ENCODE measurements at places on chromosomes 3 and 15.

DNA sequence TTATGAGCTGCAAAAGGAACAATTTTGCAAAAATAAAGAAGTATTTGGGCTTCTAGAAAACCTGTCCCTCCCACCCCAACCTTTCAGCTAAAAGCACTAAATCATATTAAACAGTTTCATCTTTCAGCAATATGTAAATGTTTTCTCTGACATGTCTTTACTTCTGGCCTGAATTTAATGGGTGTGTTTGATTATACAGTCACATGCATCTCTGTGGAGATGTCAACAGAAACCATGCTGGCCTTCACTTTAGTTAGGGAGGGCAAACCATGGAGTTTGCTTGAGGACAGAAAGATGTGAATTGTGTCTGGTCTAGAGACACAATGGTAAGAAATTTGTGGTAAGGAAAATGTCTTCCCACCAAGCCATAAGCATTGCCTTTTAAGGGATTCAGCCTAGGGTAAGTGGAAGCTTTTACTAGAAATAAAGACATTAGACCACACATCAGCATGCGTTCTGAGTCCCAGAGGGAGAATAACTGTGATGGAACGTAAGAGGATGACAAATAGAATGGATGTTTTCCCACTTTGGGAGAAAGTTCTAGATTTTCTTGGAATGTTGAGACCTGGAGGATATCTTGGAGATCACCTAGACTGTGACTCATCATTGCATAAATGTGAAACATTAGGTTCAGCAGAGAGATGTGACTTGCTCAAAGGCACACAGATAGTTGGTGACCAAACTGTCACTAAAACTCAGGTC, 68.9 kb downstream of the ST8SIA2 start:
- DNase-seq = no peak

DNA sequence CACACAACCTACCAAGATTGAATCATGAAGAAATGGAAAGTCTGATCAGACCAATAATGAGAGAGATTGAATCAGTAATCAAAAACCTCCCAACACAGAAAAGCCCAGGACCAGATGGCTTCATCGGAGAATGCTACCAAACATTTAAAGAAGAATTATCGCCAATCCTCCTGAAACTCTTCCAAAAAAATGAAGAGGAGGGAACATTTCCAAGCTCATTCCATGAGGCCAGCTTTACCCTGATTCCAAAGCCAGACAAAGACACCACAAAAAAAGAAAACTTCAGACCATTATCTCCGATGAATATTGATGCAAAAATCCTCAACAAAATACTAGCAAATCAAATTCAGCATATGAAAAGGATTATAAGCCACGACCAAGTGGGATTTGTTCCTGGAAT, 94.1 kb downstream of the SENP2 start:
- no peak for DNase-seq

GRCh38 chr15:73873889-73874511, 636 bp downstream of the TBC1D21 start:
- DNase-seq = peak; percentile 17

- DNase-seq = no peak
These were observed 116.8 kb upstream of the UBE2E2 start for GRCh38 chr3:23086331-23086730.

DNA sequence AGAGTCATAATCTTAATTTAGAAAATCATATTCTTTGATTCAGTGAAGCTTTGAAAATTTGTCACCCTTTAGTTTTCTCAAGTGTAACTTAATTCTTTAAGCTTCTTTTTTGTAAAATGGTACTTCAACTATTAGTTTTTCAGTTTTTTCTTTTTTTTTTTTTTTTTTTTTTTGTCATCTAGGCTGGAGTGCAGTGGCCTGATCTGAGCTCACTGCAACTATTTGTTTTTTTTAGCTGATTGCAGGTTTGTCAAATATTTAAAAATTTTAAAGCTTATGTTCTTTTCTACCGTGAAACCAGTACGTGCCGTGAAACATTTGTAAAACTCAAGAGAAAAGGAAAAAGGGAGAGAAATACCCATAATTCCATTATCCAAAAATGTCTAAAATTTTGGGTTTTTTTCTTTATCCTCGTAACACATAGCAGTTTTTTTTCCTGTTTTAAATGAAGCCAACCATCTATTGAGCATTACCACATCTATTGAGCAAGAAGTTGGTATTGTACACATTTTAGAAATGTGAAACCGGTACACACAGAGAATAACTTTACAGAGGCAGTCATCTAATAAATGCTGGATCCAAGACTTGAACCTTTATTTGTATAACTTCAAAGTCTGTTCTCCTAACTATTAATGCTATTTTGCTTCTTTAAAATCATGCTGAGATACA, 25.7 kb downstream of the ECT2 start:
- no peak for DNase-seq

DNA sequence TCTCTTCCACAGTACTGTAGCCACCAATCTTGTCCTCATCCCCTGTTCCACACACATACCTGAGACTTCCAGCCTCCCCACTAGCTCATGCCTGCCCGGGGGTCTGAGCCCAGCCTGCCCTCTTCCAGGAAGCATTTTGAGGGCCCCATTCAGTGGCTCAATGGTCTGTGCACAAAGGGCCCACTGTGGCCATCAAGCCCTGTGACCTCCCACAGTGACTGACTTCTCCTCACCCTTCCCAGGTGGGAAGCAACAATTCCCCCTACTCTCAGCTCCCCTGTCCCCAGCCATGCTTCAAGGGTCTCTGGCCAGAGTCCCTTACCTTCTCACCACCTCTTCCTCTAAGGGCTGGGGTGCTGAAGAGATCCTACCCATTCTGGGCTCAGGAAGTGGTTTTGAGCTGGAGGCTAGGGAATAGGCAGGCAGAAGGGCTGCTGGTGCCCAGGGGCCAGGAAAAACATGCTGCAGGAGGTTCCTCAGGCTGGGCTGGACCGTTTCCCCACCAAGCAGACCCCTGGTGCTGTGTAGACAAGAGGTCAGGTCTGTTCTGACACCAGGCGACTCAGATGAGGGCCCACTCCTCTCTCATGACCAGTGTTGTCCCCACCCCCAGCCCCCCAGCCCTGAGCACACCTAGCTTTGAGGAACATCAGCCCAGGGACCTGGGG, 3.0 kb upstream of the KLF15 start:
- no peak for DNase-seq

GRCh38 chr3:4843619-4844018, 135.6 kb upstream of the BHLHE40 start:
- DNase-seq = no peak

DNA sequence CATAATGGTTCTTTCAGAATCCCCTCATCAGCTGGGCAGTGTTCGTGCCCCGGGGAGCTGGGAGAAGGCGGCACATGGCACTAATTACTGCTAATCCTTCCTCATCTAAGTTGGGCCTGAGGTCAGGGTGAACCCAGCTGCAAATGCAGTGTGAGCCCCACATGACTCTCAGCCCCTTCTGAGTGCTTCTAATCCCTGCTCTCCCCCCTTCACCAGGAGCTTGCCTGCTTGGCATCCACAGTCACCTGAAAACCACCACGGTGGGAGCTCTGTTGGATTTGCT, 455 bp upstream of the TRPM1 start:
- DNase-seq = no peak

DNA sequence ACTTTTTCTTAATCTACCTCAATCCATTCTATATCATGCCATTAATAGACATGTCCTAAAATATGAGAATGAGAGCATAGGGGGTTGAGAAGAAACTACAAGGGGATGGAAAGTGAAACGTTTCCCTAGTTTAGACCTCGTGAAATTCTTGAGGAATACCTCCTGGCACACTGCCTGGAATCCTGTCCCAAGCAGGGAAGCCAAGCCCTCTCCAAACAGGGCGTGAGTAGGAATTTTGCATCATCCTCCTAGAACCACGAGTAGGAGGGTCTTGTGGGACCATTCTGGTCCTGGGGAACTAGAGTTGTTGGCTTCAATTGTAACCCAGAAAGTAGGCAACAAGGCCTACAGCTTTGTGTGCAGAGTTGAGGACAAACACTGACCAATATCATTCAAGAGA, 19.6 kb upstream of the C3orf80 start:
- DNase-seq = no peak

GRCh38 chr3:168933614-168934013, 729.9 kb downstream of the MECOM start:
- no peak for DNase-seq

GRCh38 chr3:40333416-40333815, 23.9 kb downstream of the EIF1B start:
- no peak for DNase-seq

- no peak for DNase-seq
These were observed 14.1 kb downstream of the FYCO1 start for GRCh38 chr3:45981346-45982074.

- DNase-seq = no peak
These were observed 74.3 kb downstream of the B3GNT5 start for GRCh38 chr3:183327343-183327742.

- DNase-seq = no peak
These were observed 20.4 kb downstream of the RUVBL1 start for GRCh38 chr3:128103136-128103676.

GRCh38 chr15:63051156-63052066, 8.9 kb downstream of the TPM1 start:
- DNase-seq = no peak

GRCh38 chr3:161393803-161394202, 22.5 kb upstream of the SPTSSB start:
- DNase-seq = no peak

GRCh38 chr3:52090131-52090932, 34.0 kb upstream of the DUSP7 start:
- no peak for DNase-seq

- peak; percentile 75 for DNase-seq
These were observed 1.5 kb downstream of the SNRPN start for GRCh38 chr15:24956111-24956838.

GRCh38 chr15:60399931-60400330, 2.1 kb upstream of the ANXA2 start:
- DNase-seq = no peak

- no peak for DNase-seq
These were observed 1280.9 kb downstream of the NSUN3 start for GRCh38 chr3:95343767-95344166.

DNA sequence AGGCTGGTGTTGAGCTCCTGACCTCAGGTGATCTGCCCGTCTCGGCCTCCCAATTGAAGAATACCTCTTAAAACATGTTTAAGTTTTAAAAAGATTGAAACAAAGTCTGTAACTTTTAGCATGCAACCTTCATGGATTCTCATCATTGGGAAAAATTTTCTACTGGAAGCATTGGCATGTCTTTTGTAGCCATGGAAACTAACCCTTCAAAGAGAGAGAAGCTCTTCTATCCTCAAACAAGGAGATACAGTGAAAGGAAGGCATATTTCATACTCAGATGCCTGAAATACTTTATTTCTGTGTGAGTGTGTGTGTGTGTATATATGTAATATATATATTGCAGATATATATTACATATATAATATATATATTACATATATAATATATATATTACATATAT, 154.9 kb downstream of the CHDH start:
- no peak for DNase-seq

GRCh38 chr3:173750095-173750494, 352.6 kb downstream of the NLGN1 start:
- DNase-seq = no peak

- DNase-seq = no peak
These were observed 44.7 kb downstream of the ATP11B start for GRCh38 chr3:182837855-182838454.

DNA sequence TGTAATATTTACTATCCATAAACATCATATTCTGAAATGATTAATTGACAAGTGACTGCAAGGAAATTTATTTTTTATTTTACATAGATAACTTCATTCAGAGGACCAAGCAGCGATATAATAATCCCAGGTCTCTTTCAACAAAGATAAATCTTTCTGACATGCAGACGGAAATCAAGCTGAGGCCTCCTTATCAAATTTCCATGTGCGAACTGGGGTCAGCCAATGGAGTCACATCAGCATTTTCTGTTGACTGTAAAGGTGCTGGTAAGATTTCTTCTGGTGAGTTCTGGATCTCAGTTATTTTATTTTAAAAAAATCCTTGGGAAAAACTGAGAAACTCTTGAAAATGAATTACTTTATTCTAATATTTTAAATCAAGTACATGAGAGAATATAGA, 23.3 kb downstream of the SEC22A start:
- DNase-seq = no peak

- no peak for DNase-seq
These were observed 80.8 kb downstream of the PCCB start for GRCh38 chr3:136330900-136331299.

DNA sequence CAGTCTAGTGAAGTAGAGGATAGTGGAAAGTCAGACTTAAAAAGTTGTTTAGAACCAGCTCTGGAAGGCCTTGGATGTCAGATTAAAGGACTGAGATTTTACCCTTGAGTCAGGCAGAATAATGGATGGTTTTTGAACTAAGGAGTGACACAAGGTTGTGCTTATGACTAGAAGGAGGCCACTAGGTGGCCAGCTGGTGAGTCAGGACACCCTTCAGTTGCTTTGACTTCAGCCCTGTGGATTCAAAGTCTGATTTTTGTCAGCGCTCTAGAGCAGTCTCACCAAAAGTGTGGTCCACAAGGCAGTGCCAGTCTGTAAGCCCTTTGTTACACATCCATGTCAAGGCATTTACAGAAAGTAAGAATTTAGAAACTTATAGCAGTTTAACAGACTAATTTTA, 3.8 kb upstream of the GABPB1 start:
- no peak for DNase-seq

DNA sequence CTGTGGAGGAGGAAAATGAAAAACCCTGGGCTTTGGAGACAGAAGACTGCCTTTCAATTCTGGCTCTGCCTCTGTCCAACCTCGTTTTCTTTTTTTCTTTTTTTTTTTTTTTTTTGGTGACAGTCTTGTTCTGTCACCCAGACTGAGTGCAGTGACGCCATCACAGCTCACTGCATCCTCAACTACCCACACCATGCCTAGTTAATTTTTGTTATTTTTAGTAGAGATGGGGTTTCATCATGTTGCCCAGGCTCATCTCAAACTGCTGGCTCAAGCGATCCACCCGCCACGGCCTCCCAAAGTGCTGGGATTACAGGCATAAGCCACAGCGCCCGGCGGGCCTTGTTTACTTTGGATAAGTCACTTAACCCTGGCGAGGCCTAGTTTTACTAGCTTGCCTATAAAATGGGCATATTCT, 66.3 kb upstream of the SLC25A26 start:
- no peak for DNase-seq

DNA sequence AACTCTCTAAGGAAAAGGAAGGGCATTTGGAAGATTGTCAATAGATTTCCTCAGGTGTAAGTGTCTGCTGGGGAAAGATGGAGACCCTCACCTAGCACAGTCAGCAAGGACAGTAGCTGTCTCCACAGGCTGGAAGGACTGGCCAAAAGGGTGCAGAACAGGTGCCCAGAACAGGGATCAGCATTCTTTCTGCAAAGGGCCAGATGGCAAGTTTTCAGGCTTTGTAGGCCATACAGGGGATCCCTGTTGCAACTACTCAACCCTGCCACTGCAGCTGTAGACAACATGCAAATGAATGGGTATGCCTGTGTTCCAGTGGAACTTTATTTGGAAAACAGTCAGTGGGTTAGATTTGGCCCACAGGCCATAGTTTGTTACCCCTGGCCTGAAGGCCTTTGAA, 8.1 kb downstream of the AGBL1 start:
- no peak for DNase-seq

- DNase-seq = no peak
These were observed 52.5 kb downstream of the RAB11A start for GRCh38 chr15:65921780-65922179.

Data from prostate gland (tissue), 2 donors.